ENCODE measurements at places on chromosomes 13 and 19.
A peak's percentile ranks its signal among the peaks of the same experiment; 100 is the strongest.

DNA sequence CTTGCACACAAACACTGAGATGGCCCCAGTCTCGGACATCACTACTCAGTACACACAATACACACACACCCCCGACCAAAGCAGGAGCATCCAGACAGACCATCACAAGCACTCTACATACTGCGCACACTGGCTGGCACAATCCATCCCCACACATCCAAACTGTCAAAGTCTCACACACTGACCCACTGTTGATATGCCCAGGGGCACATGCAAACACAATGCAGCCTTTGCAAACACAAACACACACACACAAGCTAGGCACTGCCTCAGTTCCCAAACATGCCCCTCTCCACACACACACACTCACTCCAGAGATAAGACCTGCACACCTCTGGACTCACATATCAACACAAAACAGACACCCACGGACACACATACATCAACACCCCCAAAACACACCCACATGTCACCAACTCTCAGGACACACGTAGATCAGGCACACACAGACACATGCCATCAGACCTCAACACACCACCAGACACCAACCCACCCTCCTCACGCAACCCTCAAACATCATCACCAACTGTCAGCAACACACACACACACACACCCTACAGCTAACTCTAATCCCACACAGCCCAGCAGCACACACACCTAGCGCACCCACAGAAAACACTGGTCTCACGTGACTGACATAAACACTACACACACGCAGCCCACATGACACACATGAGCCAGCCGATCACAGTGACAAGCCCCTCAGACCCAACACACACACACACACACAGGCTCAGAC, 1.9 kb downstream of the BBC3 start:
- DNase-seq, result no peak

GRCh38 chr19:51461723-51462161, 3.5 kb upstream of the SIGLEC8 start:
- no peak for DNase-seq

DNA sequence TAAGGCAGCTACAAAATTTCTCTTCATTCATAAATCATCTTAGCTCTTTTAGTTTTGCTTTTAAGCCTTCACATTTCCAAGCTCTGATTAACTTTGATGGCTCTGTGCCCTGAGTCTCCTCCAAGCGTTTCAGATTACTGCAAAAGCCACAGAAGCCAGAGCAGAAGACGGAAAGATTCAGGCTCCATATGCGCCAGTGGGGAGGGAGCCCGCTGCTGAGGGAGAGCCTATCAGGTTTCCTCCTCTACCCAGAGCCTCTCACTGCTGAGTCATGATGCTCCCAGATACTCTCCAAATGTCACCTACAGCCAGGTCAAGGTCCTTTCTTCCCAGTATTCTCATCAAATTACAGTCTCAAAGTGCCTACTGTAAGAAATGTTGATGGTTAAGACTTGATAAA, 193.6 kb downstream of the RAP2A start:
- DNase-seq, result no peak

DNA sequence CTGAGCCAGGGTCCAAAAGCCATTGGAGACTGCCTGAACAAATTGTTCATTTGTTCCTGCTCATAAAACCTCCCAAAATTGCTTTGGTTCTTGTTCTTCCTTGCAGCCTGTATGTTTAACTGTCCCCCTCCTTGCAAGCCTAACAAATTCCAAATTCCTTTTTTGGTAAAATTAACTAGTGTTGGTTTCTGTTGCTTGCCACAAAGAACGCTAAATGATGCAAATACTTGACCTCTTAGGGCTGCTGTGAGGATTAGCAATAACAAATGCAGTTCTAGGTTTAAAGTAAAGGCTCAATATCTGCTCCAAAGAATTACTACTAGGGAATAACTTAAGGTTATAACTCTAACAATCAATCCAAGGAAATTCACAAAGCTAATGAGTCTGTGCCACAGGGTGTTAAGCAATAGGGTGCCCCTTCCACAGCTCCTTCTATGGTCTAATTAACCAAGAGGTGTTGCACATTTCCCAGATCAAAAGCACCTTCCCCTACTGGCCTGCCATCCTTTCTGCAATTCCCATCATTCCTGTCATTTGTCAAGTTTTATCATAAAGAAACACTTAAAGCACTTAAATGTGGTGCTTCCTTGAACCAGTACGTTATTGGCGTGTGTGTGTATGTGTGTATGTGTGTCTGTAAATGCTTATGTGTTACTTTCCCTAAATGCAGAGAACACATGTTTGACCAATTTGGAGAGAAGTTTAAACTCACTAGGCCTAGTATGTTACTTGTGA, 110.2 kb downstream of the RAP2A start:
- no peak for DNase-seq

GRCh38 chr13:110562696-110563462, 1.4 kb upstream of the RAB20 start:
- DNase-seq, result no peak

DNA sequence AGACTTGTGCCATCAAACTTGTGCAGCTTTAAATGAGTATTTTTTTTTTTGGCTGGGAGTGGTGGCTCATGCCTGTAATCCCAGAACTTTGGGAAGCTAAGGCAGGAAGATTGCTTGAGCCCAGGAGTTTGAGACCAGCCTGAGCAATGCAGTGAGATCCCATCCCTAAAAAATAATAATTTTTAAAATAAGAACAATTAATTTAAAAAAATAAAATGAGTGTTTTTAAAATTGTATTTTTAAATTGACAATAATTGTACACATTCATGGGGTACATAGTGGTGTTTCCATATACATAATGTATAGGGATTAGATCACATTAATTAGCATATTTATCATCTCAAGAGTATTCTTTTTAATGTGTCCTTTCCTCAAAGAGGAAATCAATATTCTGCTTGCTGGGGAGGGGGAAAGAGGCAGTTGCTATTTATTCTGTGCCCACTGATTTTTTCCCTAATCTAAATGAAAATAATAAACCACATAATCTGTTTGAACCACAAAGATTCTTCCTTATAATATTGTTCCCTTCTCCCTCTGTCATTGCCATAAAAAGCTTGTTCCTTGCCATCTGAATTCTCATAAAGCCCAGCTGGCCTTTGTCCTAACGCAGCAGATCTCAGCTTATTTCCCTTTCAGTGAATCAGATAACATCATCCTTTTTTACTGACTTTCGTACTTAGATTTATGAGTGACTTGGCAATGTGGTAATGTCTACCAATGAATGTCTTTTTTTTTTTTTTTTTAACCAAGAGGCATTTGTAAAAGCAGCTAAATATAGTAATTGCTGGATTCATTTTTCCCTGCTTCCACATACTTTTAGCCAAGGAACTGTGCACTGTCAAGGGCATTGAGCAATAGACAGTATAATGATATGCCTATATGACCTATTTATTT, 81.8 kb upstream of the RUBCNL start:
- DNase-seq, result no peak

GRCh38 chr13:110382229-110382628, 75.1 kb downstream of the COL4A2 start:
- DNase-seq, result no peak

- no peak for DNase-seq
Observed at GRCh38 chr19:35149463-35149862, 5.1 kb upstream of the FXYD5 start.

DNA sequence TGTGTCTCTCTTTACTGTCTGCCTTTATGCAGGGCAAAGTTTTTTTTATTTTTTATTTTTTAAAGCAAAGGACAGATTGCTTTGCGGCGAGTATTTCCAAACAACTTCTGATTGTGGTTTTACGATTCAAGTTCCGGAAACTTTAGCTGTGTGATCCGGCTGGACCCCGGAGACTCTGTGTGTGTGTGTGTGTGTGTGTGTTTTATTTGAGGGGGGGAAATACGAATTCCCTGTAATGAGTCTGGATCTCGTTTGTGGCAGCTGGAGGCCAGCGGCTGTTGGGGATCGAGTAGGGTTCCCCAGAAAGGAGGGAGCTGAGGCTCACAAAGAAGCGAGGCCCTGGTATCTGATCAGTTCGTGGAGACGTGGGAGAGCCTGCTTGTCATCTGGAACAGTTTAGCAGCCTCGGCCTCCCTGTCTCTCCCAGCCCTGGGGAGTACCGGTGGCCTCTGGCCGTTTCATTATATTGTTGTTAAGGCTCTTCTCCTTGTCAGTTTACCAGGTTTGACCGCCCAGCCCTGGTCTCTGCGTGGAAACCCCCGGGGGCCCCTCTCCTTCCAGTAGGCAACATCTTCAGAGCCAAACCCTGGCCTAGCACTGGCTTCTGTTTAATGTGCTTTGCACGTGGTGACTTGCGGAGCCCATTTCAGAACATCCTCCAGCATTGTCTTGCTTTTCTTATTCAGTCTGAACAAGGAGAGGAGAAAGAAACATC, 1.3 kb downstream of the FARP1 start:
- no peak for DNase-seq

DNA sequence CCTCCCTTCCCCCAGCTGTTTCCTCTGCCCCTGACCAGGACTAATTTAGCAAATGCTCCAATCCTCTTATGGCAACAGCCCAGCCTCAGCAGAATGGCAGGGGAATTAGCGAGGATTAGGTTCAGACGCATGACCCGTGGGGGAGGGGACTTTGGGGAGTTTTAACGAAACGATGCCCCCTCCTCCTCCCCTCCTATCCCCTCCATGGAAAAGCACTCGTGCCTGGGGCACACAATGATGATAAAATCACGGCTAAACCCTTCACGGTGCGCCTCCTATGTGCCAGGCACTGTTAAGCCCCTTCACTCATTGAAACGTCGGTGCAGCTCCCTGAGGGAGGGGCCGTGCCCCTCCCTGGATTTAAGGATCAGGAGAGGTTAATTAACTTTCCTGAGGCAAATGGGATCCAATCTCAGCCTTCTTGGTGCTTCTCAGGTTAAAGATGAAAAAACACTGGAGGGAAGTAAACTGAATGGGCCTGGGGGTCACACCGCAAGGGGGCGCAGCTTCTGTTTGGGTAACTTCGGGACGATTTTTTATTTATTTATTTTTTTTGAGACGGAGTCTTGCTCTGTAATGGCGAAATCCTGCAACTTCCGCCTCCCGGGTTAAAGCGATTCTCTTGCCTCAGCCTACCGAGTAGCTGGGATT, 10.1 kb upstream of the TPRX2 start:
- DNase-seq, result no peak

- no peak for DNase-seq
Observed at GRCh38 chr19:31666126-31666525, 316.9 kb upstream of the TSHZ3 start.

DNA sequence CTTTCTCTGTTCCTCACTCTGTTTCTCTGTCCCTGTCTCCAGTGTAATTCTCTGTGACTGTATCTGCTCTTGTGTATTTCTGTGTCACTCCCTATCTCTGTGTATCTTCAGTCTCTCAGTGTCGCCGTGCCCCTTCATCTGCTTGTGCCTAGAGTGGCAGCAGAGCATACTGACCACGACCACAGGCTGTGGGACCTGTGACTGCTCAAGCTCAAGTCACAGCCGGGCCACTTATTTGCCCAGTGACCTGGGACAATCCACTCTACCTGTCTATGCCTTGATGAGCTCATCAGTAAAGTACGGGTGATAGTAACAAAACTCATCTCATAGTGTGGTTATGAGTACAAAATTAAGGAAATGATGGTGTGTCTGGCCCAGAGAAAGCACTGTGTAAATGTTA, 8.7 kb downstream of the TMEM147 start:
- DNase-seq, result peak; percentile 36

GRCh38 chr19:5903624-5904351, at the start of gene NDUFA11:
Gene NDUFA11, minus strand, starts transcription at chr19:5903790. Its CDS starts 82 bp downstream, at chr19:5903708.
- peak; percentile 95 for DNase-seq

- no peak for DNase-seq
Observed at GRCh38 chr13:89726690-89727435, 1620.6 kb upstream of the MIR17HG start.

GRCh38 chr13:35857769-35858168, 273.4 kb downstream of the DCLK1 start:
- no peak for DNase-seq

- DNase-seq, result no peak
Observed at GRCh38 chr19:28899703-28900102, 313.2 kb downstream of the UQCRFS1 start.

- peak; percentile 52 for DNase-seq
Observed at GRCh38 chr19:54373781-54374631, 9.3 kb upstream of the LAIR1 start.

DNA sequence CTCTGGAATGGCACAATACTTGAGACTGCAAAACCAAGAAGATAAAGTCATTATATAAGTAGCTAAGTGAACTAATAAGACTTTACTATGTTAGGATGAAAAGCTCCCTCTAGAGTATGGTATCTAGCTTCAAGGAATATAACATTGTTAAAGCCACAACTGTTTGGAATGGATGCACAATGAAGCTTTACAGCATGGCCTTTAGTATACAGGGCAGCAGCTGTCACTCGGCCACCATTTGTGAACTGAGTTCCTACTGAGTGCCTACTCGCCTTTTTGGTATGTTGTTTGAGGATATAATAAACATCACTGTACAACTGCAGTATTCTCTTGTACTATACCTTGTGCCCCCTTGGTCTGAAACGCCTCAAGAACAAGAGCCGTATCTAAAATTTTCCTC, 6.8 kb downstream of the ALG5 start:
- no peak for DNase-seq

DNA sequence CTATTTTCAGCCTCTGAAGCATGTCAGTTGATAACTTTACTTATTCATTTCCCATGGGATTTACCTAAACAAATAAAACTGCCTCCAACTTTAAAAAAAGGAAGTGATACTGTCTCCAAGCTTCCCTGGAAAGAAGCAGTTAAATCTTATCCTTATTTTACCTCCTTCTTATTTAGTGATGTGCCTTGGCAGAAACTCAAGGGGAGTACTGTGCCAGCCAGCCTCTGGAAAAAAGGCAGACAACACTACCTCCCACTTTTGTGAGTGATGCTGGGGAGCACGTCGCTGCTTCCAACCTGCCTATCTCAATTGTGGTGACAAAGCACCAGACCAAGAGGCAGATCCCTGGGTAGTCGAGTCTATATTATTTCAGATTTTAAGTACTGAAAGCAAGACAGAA, 765.6 kb downstream of the DIAPH3 start:
- DNase-seq, result no peak

DNA sequence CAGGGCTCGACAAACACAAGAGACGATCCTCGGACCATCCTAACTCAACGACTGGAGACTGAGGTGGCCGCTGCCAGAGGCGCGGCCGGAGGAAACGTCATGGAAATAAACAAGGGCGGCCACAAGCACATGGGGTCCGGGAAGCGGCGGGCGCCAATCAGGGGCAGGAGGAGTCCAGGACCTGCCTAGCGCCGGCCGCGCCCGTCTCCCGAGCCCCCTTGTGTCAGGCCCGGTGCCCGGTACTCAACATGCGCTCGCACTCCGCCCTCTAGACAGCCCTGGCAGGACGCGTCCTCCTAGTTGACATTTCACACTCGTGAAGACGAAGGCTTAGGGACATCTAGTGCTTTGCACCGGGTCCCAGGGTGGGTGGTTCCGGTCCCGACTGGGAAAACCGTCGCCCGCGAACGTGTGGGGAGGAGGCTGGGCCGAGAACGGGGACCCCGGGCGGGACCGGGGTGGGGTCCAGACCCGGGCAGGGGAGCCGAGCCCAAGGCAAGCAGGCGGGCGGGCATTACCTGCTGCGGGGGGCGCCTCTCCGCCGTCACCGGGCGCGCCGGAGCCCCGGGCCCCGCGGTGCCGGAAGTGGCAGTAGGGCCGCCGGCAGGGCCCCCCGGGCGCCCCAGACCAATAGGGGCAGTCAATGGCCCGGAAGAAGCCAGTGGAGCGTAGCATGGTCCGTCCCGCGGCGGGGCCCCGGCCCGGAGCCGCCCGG, 442 bp downstream of the REXO1 start:
- DNase-seq, result no peak

All from posterior cingulate gyrus (tissue), 11 donors.